ENCODE measurements at places on chromosomes 12 and 14.

GRCh38 chr12:58099476-58099875 is 158.1 kb downstream of the ATP23 start:
- no peak for DNase-seq

GRCh38 chr14:85529803-85530574 is at the start of gene FLRT2:
Gene FLRT2, plus strand, starts transcription at chr14:85530144. Its CDS starts 91,371 bp downstream, at chr14:85621515.
- DNase-seq: no peak

DNA sequence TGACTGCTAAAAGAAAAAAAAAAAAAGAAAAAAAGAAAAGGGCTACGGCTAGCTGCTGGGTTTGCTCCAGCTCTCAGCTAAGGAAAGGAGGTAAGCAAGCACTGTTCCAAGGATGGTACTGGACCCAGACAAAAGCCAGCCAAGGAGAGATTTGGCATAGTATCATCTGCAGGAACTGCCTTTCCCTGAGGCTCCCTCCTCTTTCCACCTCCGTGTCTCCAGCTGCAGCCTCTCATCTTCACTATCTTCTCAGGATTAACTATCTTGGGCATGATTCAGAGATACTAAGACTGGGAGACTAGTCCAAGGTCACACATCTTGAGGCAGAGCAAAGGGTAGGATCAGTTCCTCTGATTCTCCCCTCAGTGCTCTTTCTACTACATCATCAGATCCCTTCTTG is 6.0 kb downstream of the KITLG start:
- DNase-seq: no peak

DNA sequence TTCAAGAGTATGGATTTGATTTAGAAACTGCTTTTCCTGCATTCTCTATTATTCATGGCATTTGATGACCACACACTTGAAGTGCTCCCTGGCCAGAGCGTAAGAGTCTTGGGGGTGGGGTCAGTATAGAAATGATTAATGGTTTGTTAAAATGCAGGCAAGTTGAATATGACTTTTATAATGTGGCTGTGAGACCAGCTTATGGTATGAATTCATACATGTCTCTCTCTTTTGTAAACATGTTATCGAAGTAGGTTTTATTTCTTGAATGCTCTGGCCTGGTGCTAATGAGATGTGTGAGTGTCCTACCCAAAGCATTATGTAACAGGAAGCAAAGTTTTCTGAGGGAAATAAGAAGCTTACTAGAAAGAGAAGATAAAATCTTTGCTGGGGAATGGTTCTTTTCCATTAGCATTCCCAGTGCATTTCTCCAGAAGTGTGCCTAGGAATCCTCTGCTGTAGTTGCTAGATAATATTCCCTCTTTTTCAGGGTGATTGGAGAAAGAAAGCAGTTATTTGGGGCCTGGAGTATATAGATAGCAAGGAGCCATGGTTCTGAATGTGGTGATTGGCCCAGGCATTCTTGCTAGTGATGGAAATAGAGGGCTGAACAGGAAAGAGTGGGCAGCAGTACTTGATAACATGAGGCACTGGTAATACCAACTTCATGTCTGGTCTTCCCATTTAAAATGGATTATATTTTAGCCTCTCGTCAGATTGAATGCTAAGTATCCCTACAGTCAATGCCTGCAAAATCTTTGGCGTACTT is 289.7 kb downstream of the RAD51B start:
- peak; percentile 61 for DNase-seq

DNA sequence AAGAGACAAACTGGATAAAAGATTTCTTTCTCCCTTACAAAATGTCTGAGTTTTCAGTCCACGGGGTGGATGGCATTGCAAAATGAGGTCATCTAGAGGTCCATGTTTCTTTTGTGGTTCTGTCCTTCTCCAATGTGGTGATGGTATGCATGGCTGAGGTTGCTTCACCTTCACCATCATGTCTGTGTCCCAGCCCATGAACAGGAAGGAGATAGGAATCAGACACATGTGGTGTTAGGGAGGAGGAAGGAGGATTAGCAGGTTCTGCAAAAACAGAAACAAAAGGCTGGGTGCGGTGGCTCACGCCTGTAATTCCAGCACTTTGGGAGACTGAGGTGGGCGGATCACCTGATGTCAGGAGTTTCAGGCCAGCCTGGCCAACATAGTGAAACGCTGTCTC is 11.0 kb upstream of the AEBP2 start:
- no peak for DNase-seq

DNA sequence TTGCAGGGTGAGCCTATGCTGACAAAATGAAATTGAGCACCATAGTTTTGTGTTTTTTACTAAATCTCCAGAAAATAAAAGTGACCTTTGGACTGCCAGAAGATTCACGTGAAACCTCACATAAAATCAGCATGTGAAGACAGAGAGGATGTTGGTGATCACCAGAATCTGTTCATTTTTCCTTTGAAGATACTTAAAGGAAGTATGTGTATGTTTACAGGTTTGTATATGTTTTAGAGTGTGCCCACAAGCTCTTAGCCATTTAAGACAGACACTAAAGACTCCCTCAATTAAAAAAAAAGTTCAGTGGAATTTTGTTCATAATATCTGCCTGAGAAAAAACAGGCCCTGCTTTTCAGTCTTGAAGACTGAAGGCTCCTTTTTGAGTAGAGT is 25.9 kb downstream of the DDX47 start:
- DNase-seq: no peak

- DNase-seq: no peak
Observed at GRCh38 chr14:90815822-90816662, at the start of gene TTC7B. Gene TTC7B, minus strand, starts transcription at chr14:90816430. Its CDS starts 135 bp downstream, at chr14:90816295.

DNA sequence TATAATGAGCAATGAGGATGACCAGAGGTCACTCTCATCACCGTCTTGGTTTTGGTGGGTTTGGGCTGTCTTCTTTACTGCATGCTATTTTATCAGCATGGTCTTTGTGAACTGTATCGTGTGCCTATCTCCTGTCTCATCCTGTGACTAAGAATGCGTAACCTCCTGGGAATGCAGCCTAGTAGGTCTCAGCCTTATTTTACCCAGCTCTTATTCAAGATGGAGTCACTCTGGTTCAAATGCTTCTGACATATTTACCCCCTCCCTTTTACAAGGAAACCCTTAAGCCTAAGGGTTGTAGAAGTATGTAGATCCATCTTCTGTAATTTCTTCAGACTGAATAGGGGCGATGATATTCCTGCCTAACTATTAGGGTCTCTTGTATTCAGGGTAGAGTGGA is 8.4 kb downstream of the IFI27L1 start:
- no peak for DNase-seq

- DNase-seq: no peak
Observed at GRCh38 chr14:53411125-53411524, 258.0 kb upstream of the DDHD1 start.

DNA sequence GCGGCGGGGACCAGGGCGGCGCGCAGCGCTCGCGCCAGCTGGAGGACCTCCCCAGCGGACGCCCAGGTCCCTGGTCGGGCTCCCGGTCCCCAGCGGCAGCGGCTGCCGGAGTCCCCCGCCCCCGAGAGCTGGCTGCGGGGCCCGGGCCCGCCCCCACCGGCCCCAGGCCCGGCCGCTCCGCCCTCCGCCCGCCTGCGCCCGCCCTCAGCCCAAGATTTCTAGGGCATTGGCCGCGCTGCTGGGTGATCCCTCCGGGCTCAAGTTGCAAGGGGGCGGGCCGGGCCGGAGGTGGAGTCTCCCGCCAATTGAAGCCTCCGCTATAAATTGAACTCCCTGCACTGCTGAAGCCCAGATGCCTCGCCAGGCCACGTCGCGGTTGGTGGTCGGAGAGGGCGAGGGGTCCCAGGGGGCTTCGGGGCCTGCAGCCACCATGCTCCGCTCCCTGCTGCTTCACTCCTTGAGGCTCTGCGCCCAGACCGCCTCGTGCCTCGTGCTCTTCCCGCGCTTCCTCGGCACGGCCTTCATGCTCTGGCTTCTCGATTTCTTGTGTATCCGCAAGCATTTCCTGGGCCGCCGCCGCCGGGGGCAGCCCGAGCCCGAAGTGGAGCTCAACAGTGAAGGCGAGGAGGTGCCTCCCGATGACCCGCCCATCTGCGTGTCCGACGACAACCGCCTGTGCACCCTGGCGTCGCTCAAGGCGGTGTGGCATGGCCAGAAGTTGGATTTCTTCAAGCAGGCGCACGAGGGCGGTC is at the start of gene DIO3:
TSS of gene DIO3 (plus strand) at position 351 of the 752 bp plus-strand sequence.
- DNase-seq: no peak

GRCh38 chr12:79141776-79142175 is 277.2 kb downstream of the SYT1 start:
- DNase-seq: no peak

DNA sequence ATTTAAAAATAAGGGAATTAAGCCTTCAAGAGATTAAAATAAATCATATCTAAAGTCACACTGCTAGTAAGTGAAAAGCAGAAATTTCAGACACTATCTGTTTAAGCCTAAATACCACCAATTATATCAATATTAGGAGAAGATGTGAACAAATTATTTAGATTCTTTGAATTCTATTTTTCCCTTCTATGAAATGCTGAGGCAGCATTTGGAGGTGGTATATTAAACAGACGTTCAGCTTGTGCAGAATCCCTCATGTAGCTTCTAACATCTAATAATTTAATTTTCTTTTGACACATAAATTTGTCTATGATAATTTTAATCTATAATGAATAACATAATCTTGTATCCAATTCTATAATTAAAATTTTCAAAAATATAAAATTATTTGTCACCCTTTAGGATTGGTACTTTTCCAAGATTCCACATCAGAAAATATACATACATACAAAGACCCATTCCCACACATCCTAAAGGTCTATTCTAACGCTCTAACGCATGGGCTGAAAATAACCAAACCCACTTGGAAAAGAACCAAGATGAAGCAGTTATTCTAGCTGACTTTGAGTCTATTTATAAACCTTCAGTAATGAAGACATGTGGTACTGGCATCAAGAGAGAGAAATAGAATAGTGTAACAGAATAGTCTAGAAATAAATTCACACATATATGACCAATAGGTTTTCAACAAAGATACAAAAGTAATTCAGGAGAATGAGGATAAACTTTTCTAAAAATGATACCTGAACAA is 751.8 kb downstream of the GALC start:
- no peak for DNase-seq

- no peak for DNase-seq
Observed at GRCh38 chr14:52244328-52244727, 23.2 kb upstream of the PTGDR start.

DNA sequence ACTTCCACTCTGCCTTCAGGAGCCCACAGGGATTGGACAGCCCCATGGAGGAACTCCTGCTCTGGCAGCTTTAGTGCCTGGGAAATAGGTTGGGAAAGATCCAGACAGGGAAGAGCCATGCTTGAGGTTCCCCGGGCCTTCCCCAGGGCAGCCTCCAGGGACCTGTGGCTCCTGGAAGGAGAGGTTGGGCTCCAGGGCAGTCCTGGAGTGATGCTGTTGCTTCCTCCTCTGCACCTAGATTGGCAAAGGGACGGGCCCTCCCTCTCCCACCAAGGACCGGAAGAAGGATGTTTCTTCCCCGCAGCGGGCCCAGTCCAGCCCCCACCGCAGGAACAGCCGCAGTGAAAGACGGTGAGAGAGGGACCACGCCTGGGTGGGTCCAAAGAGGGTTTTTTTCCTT is 16.5 kb downstream of the VASH1 start:
- DNase-seq: no peak

DNA sequence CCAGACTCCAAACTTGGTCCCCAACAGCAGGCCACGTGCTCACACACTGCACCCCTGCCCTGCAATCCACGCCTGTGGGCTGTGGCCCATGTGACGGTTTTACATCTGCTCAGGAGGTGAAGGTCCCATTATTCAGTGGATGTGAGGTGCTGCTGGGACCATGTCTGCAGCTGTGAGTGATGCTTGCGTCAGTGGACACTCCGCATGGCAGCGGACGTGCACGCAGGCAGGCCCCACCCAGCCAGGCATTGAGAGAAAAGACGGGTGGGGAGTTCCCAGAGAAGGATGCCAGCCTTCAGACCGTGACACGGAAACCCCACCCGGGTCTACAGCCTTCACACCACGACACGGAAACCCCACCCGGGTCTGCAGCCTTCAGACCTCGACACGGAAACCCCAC is 67.6 kb downstream of the NOC4L start:
- DNase-seq: no peak

DNA sequence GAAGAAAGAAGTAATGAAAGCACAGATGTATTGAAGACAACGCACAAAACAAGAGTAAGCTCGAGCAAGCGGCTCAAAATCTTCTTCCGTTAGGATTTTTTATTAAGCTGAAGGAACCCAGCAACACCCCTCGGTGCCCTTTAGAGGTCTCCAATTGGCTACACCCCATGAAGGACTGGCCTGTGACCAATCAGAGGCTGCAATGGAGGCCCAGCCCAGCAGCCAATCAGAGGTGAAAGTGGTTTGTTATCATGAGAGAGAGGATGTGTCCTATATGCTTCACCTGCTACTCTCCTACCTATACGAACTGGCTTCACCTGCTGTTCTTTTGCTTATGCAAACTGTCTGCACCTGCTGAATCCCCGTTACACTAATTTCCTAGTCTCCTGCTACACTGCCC is 358.8 kb downstream of the C12orf50 start:
- no peak for DNase-seq
